ENCODE measurements at places on chromosomes 2 and 18. TPM values are rescaled to one million over a fixed set of nuclear protein-coding genes. Genes with fewer than 3 reads are reported as not detected.

POTEI gene
- 59.2 TPM for polyA plus RNA-seq

UGT1A6 gene
- polyA plus RNA-seq: not detected

DNA sequence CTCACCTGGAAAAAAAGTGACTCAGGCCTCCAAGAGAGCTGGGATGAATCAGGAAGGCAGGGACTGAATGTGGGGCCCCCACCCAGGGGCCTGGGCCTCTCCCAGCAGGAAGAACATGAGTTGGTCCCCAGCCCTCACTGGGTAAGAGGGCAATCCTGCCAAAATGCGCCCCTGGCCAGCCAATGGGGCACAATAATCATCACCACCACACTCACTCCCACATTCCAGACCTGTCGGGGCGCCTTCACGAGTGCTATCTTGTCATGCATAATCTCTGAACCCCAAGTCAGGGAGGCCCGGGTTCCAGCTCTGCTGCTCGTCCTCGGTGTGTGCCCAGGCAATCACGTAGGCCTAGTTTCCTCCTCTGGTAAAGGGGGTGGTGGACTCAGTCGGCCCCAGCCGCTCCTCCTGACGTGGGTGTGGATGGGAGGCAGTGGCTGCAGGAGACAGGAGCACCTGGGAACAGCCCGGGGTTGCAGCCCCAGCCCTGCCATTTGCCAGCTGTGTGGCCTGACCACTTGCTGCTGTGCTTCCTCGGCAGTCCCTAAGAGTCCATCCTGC lies 115.1 kb downstream of the CYP26B1 start:
- DNase-seq: no peak

- DNase-seq: no peak
These were observed 178.0 kb upstream of the HS6ST1 start for GRCh38 chr2:128496700-128497099.

DNA sequence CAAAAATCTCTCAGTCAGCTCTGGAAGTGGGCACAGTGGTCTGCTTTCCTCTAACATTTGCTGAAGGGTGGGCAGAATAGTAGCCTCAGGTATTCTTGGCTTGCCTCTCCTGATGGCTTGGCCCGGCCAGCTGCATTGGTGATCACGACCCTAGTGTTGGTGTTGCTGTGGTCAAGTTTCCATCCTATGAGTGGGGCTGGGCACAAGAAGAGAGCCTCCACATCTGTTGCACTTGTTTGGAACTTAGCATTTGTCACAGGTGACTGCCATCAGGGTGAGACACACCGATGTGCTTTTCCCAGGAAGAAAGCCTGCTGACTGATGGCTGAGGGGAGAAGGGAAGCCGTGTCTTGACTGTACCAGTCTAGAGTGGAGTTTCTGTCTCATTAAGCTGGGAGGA lies 33.1 kb upstream of the SNORC start:
- DNase-seq: no peak

DNA sequence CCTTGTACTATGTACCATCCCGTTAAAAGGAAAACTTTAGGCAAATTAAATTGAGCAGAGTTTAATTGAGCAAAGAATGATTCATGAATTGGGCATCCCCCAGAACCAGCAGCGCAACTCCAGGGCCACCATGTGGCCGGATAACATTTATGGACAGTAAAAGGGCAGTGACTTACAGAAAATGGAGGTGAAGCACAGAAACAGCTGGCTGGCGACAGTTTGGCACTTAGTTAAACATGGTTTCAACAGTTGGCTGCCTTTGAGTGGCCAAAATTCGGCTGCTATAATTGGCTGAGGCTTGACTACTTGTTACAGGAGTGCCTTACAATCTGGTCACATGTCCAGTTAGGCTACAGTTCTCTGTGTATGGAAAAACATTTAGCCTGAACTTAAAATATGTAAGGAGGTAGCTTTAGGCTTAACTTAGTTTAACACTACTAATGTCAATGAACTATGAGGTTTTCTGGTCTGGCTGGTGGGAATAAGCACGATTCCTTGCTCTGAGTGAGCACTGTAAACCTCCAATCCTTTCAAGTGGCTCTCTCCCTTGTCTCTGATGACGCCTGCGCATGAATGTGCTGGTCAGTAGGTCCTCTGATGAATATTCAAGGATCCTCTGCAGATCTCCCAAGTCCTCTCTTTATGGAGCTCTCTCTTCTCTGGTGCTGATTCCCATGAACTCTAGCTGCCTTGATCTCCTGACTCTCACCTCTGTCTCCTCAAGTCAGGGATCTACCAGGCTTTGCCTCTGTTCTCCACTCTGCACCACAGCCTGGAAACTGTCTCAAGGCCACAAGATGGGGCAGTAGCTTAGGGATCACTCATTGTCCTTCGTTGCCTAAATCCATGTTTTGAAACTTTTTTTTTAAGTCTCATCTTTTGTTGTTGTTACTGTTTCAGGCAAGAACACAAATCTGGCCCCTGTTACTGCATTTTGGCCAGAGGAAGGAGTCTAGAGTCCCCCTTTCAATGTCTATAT lies 24.4 kb upstream of the RAB31 start:
- no peak for DNase-seq

DNA sequence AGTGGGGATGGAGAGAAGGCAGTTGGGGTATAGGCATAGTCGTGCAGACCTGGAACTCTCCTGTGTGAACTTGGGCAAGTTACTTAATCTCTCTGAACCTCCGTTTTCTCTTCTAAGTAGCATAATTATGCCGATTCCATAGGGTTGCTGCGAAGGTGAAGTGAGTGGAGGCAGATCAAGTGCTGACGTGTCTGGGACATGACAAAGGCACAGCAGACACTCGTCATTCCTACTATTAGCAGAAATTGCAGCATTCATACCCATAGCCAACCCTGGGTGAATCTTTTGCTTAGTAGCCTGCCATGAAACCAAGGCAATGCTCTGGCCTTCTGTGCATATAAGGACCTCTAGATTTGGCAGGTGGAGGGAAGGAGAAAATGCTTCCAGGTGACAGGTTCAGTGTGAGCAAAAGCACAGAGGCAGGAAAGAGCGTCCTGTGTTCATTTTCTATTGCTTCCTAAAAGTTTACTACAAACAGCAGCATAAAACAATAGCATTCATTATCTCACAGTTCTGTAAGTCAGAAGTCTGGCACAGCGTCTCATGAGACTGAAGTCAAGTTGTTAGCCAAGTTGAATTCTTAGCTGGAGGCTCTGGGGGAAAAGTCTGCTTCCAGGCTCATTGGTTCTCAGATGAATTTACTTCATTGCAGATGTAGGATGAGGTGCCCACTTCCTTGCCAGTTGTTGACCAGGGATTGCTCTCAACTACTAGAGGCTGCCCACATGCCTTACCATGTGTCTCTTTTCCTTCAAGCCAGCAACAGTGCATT lies 77.8 kb downstream of the CTIF start:
- DNase-seq: no peak

- no peak for DNase-seq
These were observed 13.1 kb downstream of the EIF4E2 start for GRCh38 chr2:232563580-232563979.

All from muscle of arm (tissue), 14 donors.